CD14-positive monocyte (primary cell): ENCODE measurements at places on chromosomes 6 and 20.

GRCh38 chr6:129614464-129614863 is 95.5 kb downstream of the ARHGAP18 start:
- no peak for DNase-seq

- no peak for DNase-seq
These were observed 28.1 kb upstream of the HLA-C start for GRCh38 chr6:31299947-31300346.

DNA sequence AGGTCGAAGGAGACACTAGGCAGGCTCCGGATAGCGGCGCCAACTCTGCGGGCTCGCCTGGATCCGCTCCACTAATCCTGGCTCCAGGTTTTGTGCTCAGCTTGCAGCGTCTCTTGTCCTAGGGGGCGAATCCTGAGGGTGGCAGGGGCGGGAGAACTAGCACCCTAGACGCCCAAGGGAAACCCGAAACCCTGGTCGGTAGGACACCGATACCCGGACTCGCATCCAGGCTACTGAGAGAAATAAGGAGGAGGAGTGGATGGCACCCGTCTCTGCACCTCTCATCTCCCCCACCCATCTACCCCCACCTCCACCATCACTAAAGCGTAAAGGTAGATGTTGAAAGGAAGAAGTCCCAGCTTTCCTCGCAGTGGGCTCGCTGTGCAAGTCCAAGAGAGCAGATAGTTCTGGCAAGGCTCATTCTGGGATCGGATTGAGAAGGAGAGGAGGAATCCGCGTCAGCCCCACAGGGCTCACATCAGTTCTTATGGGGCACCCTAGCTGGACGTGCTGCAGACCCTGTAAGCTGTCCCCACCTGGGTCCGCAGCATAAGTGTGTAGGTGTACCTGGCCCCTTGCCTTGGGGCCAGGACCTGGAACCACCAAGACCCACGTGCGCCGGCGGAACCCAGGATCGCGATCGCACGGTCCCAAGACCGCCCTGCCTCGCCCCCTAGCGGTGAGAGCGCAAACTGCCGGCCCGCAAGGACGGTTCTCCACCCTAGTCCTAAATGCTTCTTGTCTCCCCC is 6.9 kb downstream of the SLC32A1 start:
- DNase-seq = peak; percentile 57

DNA sequence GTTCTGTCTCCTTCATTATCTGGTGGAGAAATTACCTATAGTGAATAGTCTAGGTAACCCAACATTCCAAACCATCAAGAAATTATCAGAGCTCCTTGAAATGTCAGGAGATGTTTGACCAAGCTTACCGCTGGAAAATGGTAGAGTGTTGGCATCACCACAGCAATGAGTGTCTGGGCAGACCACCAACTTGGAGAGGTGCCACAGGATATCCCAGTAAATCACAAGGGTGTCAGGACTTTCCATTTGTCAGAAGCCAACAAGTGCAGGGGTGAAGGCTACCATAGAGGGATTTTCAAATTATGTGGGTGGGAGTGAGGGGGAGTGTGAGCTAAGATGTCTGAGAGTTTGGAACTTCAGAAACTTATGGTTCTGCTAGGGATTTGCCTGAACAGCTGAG is 73.2 kb downstream of the VGLL2 start:
- DNase-seq = no peak

GRCh38 chr20:54416770-54417169 is 58.6 kb upstream of the DOK5 start:
- no peak for DNase-seq

- peak; percentile 38 for DNase-seq
These were observed 373.5 kb upstream of the BTBD3 start for GRCh38 chr20:11544029-11544678.

- DNase-seq = no peak
These were observed 253.0 kb upstream of the SOX4 start for GRCh38 chr6:21340573-21340972.

DNA sequence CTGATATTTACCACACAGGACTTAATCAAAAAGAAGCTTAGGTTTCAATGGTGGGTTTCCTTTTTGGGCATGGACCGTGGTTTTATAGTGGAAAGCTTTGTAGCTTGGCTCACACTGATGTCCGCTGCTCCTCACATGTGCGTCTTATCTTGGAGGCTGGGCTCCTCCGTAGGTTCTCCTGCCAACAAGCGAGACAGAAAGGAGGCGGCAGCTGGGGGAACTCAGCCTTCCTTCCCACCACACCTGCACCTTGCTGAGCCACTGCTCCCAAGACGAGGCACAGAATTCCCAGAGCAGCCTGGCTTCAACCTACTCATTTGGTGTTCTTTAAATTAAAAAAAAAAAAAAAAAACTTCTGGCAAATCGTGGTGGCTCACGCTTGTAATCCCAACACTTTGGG is 235.5 kb upstream of the QKI start:
- DNase-seq = no peak

DNA sequence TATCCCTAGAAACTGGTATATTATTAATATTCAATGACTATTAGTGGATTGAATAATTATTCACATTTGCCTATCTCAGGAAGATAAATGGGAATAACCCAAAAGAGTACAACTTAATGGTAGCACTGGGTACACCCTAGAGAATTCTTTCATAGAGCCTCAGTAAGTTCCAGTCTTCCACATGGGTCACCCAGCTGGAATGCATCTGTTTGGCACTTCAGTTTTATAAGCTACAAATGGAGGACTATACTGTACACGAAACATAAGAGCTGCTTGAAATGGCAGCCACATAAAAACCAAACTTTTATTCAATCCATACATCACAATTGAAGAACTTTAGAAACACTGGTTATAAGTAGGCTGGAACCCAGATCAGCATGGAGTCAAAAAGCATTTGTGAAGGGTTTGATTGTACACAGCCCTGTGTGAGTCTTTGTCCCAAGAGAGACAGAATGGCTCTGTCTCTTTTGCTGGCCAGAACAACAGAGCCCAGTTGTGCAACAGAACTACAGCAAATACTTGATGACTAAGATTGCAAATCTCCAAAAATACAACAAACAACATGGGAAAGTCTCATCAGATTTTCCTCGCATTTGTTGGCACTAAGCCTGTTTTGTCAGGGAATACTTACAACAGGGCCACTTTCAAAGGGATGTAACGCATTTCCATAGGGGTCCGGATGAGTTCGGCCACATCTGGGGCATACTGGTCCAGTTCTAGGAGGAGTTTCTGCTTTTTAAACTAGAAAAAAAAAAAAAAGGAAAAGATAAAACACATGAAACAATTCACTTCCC is 39.5 kb downstream of the PIGU start:
- DNase-seq = no peak

GRCh38 chr20:64166721-64167615 is 2.7 kb downstream of the MYT1 start:
- DNase-seq = no peak

- no peak for DNase-seq
These were observed 3.6 kb upstream of the EDN1 start for GRCh38 chr6:12286373-12287110.
